ENCODE measurements at places on chromosomes 3 and 15.

DNA sequence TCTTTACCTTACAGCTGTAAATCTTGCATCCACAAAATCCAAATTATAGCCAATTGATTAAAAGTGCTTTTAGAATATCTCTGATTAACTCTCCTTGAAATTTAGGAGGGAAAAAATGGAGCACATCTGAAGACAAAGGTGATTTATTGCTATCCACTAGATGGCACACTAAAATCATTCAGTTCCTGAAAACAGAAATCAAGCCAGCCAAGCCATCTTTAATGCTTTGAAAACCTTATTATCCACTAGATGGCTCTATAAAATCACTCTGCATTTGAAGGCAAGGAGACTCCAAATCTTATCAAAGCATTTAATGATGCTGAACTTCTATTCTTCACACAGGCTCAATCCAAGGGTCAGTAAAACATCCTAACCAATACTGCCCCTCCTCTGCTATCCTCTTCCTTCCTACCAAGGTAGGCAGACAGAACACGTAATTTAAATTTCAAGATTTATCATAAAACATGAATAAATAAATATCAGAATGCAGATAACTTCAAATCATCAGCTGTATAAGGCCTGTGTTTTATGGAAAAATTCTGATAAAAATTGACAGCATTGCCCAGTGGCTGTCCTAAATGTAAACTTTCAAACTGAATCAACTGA lies 48.4 kb downstream of the GOLIM4 start:
- no peak for DNase-seq

- no peak for DNase-seq
Observed at GRCh38 chr3:184590795-184591194, 29.2 kb downstream of the EPHB3 start.

DNA sequence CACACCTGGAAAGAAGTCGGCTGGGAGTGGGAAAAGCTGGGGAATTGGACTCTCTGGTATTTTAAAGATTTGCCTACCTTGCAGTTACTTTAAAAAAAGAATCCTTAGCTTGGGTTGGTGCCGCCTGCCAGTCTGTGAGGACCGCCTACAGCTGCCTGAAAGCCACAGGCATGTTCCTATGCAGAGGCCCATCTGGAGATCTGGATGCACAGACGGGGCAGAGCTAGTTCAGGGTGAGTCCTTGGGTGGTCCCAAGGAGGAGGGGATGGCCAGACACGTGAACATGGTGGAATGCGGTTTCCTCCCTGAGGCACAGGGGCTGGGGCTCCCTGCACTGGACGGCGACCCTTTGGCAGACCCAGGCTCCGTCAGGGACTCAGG lies 113.2 kb upstream of the IQSEC1 start:
- no peak for DNase-seq

DNA sequence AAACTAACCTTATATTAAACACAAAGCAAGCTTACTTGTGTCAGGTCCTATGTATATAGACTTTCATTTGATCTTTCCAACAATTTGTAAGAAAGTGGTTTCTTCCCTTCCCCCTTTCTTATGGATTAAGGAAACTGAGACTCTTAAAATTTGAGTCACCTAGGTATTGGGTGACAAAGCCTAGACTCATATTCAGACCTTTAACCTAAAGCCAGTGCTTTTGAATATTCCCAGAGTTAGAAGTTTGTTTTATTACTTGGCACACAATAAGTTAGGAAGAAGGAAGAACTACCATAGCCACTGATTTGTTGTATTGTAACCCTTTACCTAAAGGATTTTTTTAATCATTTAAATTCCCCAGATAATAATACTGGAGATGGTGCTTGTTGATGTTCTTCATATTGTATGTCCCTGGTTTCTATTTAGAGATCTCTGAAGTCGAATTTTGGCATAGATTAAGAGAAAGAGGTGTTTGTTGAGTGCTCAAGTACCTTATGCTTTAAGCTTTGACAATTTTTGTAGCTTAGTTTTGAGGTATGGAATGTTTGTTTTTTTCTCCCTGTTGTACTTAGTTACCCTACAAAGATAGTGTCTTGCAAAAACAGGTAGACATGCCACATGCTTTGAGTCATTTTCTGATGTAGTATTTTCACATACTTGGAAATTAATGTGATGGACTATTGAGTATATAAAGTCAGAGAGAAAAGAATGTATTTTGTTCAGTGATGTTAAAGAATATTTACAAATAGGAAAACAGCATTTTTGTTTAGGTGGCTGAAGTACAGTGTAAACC lies 11.2 kb downstream of the TSC22D2 start:
- no peak for DNase-seq

DNA sequence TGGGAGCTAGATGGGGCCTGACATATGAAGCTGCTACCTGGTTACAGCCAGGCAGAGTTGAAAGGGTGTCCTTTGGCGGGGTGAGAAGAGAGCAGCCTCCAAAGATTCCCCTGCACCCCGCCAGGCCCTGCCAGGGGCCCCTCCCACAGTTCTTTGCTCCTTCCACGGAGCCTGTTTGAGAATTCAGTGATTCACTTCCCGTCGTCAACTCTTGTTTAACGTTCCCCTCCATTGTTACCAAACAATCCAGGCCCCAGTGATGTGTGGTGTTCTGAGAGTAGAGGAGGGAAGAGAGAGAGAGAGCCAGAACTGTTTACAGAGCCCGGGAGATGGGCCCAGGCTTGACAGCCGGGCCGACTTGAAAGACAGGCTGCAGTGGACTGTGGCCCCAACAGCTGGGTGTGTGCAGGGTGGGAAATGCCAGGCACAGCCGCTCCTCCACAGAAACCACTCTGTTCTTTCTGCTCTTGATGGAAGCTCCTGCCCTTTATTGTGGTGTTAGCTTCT lies 81.5 kb downstream of the SMAD3 start:
- no peak for DNase-seq

DNA sequence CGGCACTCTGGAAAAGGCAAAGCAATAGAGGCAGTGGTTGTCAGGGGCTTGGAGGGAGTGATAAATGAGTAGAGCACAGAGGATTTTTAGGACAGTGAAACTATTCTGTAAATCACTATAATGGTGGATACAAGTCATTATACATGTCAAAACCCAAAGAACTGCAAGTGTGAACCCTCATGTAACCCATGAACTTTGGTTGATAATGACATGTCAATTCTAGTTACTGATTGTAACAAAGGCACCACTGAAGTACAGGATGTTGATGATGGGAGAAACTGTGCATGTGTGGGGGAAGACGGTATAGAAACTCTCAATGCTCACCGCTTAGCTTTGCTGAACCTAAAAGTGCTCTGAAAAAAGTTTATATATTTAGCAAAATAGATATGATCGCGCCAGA lies 36.0 kb downstream of the BTLA start:
- peak; percentile 29 for DNase-seq

DNA sequence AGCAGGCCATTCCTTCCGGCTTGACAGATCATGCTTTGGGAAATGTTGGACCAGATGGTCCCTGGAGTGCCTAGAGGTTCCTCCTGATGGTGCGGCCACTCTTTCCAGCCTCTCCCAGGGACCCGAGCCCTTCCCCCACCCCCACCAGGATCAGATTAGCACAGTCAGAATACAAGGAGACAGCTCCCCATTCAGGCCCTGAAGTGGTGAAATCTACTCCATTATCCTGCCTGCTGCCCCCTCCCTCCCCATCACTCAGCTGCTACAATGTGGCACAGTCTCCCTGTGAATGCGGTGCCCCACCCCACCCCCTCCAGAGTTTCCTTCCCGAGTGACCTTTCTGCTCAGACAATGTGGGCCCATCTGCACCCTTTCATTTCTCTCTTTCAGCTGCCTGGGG lies 29.4 kb downstream of the RNU5B-1 start:
- DNase-seq: no peak

- DNase-seq: no peak
Observed at GRCh38 chr3:189988854-189989253, 131.8 kb downstream of the P3H2 start.

GRCh38 chr3:180548050-180548449 lies 53.9 kb upstream of the TTC14 start:
- no peak for DNase-seq

DNA sequence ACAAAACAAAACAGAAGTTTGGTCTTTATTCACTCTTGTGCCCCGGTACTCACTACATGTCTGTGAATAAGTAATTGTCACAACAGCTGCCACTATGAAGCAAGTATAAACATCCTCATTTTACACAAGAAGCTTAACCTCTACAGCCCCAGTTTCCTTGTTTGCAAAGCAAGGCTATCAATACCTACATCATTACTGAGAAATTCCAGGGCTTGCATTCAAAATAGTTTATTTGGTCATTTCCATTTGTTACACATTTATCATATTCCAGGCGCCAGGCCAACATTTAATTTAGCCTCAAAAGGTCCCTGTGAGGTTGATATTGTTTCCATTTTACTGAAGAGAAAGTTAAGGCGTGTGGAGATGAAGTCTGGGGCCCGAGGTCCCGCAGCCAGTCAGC lies 161.4 kb upstream of the LRTM1 start:
- DNase-seq: no peak

- no peak for DNase-seq
Observed at GRCh38 chr3:170651260-170651845, 65.5 kb upstream of the SLC7A14 start.

DNA sequence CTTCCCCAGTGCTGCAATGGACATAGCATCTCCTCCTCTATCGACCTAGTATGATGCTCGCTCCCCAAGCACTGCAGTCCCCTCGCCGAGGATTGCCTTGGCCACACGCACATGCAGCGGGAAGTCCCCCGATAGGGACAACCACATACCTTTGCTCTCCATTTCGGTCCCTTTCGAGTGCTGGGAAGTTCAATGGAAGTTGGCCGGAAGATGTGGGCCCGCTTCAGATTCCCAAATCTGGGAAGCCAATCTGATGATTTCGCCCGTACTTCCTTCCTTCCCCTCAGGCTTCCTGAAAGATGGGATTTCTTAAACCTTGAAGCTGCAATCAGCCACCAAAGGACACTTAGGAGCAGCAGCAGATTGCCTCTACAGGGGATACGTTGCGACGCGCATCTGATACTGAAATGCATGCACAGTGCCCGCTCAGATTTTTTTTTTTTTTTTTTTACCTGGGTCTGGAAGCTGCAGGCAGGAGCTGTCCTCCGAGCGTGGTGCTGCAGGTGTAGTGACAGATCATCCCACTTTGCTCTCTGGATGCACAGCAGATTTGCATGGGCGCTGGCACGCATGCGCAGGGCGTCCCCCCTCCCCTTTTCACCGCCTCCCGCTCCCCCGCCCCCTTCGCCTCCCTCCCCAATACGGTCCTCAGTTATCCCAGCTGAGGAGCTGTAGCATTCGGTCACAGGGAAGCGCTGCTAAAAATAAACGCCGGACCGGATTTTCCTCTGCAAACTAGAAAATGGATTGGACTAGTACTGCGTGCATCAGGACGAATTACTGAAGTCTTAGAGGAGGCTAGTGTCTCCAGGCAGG lies at the start of gene FGF12:
TSS of gene FGF12 (minus strand) at position 510 of the 816 bp plus-strand sequence.
- no peak for DNase-seq

DNA sequence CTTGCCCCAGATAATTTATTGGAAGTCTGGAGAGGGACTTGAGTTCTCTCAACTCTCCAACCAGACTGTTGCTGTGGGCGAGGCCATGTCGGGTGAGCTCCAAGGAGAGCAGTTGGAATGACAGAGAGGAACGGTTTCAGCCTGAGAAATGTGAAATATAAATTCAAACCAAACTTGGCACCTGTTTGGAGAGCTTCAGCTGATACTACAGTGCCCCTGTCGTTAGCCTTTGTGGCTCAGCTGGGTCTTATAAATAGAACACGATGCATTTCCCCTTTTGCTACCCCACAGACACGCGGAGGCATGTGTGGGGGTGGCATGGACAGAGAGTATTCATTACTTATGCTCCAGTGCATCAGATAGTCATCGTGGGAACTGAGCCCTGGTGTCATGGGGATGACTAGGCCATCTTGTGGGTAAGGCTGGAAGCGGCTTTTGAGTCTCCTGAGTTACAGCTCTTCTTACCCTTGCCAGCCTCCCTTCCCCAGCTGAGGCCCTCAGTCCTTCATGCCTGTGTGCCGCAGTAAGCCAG lies 15.6 kb downstream of the SMAD3 start:
- no peak for DNase-seq

DNA sequence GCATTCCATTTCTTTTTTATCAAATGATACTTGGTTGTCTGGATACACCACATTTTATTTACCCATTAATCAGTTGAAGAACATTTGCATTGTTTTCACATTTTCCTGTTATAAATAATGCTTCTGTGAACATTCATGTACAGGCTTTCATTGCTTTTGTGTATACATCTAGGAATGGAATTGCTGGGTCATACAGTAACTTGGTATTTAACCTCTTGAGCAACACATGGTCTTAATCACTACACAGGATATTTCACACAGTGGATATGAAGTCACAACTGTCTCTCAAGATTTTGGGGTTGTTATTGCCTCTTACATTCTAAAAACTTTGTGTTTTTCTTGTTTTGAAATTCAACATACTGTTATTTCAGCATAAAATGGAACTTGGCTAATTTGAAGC lies 48.2 kb downstream of the C3orf85 start:
- DNase-seq: no peak

DNA sequence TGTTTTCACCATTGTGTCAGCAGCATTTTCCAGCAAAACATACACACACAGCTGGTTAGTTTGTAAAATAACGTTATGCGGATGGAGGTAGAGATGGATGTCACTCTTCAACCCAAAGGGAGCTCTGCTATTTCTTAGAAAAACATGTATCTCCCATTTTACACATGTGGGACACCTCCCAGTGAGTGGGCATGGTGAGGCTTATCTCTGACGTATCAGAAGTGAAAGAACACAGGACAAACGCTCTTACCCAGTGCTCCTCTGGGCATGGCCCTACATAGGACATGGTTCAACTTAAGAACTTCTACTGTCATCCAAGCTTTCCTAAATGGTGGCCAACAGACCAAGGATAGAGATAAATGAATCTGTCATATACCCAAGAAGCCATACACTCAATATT lies 2.1 kb downstream of the FAM240A start:
- DNase-seq: no peak

DNA sequence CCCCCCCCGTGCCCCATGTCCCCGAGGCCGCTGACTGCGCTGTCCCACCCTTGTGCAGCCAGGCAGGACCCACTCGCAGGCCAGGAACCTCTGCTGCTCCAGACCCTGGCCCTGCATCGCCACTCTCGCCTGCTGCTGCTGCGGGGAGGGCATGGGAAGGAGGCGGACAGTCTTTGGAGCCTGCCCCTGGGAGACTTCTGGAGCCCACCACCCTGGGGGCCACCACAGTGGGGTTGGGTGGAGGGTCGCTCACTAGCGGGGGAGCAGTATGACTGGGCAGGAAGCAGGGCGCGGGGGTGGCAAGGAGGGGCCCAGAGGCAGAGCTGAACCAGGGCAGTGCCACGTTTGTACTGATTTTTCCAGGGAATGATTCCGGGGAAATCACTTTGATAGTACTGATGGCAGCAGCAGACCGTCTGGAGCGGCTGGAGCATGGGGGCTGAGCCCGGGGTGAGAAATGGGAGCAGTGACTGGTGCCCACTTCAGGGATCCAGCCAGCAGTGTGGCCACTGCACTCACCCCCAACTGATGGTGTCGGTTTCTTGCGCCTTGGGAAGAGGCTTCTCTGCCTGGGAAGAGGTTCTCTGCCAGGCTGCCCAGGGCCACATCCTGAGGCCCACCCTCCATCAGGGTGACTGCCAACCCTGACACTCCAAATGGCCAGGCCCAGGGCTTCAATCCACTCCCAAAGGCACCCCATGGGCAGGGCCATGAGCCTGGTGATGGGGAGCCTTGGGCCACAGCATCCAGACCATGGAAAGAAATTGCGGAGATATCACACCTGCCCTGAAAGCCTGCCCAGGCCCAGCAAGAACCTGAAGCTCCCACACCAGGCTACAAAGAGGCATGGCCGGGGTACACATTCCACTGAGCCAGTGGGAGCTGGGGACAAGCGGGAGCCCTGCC lies 53.7 kb downstream of the LSAMP start:
- DNase-seq: no peak
